ENCODE measurements at places on chromosomes 7 and 10.

GRCh38 chr10:76086761-76087639 is 655.6 kb downstream of the LRMDA start:
- H3K4me3 ChIP-seq: peak overlapping the region; percentile 46
- peaks cover 32% of the 10 kb centered on the region for H3K4me1 ChIP-seq
- H3K36me3 ChIP-seq: no peaks in the 10 kb centered on the region
- DNase-seq: peak; percentile 81
- peak overlapping the region; percentile 40 for H3K27ac ChIP-seq

DNA sequence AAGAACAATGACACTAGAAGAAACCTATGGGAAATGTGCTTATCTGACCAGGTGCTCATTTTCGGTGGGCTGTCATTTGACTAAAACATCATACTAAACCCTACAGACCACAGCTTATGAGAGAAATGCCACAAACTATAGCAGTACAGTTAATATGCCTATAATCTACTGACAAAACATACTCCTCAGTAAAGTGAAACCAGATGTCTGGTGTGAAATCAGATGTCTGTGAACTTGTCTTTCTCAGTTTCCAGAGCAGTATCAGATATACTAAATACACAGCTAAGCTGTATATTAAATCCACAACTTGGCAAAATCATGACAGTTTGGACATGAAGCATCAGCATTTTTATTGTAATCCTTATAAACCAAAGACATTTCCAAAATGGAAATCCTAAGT is 3.3 kb downstream of the IMMP2L start:
- no peak for DNase-seq
- H3K27me3 ChIP-seq: no peaks in the 10 kb centered on the region
- H3K4me1 ChIP-seq: peaks cover 42% of the 10 kb centered on the region

DNA sequence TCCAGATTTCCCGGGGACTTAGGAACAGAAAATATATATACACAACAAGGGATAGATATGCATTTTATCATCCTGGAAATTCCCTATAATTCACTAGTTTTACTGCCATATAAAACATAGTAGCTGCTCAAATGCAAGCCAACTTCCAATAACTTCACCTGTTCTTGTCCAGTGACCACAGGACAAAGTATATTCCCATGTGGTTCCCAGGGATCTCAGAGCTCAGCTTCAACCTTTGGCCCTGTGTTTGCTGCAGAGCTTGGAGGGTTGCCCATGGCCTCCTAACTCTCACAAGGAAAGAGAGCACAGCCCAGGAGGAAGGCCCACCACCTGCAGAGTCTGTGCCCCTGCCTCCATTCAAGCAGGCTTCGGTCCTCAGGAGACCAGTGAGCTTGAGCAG is 4.5 kb upstream of the DRGX start:
- H3K4me3 ChIP-seq: no peak overlapping the region
- no peaks in the 10 kb centered on the region for H3K36me3 ChIP-seq
- no peak overlapping the region for H3K27ac ChIP-seq
- peaks cover 77% of the 10 kb centered on the region for H3K27me3 ChIP-seq

DNA sequence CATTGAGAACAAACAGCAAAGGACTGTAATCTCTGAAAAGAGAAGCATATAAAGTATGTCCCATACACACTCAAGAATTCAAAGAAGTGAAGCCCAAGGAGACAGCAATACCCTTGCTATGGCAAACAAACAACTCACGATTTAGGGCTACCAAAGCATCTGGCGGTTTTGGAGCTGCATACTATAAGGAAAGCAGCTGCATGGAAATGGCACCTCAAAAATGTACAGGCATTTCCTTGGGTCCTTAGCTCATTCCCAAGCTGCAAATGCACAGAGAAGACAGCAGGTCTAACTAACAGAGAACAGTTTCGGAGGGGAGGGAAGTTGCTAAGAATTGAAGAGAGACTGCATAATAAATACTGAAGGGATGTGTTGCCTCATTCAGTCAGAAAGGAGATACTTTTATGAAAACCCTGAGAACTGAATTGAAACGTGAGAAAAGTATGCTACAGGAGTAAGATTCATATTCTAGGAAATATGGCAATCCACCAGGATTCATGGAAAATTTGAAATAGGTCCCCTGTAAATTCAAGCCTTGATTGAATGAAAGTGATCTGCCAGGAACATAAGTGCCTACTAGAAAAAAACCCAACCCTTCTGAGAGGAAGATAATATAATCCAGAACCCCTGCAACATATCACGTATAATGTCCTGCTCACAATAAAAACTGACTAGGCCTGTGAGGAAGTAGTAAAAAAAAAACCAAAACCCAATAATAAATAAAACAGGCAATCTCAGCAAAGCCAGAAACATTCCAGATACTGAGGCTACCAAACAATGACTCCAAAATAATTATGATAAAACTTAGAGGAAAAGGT is 36.4 kb downstream of the CUBN start:
- H3K4me1 ChIP-seq: peaks cover 14% of the 10 kb centered on the region
- peaks cover 20% of the 10 kb centered on the region for H3K36me3 ChIP-seq
- no peak overlapping the region for H3K27ac ChIP-seq
- no peaks in the 10 kb centered on the region for H3K27me3 ChIP-seq
- no peak for DNase-seq

DNA sequence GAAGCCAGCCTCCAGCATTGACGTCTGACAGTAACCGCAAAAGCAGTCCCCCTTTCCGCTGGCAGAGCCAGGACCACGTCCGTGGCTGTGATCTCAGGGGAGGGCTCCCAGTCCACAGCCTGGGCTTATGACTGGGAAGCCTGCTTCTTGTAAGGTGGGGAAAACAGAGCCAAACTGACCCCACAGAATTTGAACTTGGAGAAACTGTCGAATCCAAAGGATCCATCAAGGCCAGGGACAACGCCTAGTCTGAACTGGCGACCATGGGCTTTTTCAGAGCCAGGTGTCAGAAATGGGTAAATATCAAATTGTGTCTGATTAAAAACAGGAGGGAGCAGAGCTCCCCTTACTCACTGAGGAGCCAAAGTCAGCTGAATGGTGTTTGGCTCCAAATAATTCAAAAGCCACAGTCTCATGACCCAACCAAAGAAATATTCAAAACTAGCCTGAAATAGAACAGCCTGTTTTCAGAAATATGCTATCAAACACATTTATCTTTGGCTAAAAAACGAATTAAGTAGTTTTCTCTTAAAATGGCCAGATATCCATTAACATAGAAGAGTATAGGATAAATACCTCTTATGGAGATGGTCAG is 751.4 kb upstream of the GALNT17 start:
- H3K36me3 ChIP-seq: no peaks in the 10 kb centered on the region
- H3K27ac ChIP-seq: no peak overlapping the region
- DNase-seq: no peak
- H3K27me3 ChIP-seq: no peaks in the 10 kb centered on the region
- no peak overlapping the region for H3K4me3 ChIP-seq
